ENCODE measurements at places on chromosomes 2 and 18.

- DNase-seq = no peak
These were observed 29.9 kb downstream of the TPGS2 start for GRCh38 chr18:36798738-36799473.

GRCh38 chr2:37337620-37338280, 6.7 kb upstream of the QPCT start:
- DNase-seq = no peak

- no peak for DNase-seq
These were observed 49.4 kb downstream of the ETAA1 start for GRCh38 chr2:67446491-67446911.

DNA sequence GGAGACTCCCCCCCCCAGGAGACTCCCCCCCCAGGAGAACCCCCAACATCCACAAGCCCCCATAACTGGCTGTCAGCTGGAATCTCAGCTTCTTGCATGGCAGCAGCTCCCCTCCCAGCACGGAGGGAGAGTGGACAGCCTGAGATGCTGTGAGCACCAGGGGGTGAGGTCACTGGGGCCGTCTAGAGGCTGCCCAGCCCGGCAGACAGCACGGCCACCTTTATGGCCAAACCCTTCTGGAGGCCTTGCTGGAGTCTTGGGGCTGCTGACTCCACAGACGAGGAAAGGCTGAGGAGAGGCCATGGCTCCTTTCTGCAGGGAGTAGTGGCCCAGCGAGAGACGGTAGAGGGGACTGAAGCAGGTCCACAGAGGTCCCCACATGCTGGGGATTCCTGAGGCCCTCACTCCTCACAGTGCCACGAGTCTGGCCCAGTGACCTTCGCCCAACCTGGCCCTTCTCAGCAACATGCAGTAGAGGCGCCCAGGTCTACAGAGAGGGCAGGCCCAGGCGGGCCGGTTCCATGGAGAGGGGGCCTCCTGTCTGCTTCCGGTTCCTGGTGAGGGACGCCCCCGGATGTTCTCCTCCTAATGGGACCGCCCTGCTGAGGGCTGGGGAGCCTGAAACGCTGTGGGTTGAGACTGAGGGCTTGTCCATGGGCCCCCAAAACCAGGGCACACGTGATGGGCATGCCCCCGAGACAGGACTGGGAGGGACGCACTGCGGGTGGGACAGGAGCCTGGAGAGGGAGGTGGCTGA, 122.6 kb upstream of the CTDP1 start:
- DNase-seq = no peak

DNA sequence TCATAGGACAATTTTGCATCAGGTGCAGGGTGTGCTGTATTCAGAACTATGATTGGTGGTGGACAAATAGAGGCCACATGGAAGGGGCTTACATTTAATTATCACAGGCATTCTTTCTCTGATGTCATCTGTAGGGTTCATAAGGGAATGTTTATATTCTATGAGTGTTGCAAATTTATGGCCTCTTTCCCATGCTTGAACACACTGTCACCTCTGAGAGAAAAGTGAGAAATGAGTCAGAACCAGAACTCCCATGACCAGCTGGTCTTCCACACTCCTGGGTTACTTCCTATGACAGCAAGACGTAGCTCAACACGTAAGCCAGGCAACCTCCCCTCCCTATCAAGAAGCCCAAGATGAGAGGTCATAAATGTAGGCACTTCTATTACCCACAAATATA, 310.8 kb downstream of the PIEZO2 start:
- DNase-seq = no peak

DNA sequence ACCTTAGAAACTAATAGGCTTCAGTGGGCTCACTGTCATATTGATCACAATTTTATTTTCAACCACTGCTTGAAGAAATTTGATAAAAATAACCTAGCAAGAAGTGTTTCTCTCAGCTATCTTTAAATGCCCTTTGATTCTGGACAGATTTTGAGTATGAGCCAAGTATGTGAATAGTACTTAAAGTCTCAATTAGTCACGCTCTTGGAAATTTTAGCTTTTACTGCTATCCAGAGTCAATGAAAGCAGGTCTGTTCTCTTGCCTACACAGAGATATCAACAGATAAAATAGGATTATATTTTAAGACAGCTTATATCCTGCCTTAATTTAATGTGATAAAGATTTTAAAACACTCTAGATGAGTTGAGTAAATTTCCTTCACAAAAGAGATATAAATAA, 337.3 kb downstream of the CBLN2 start:
- no peak for DNase-seq

- no peak for DNase-seq
These were observed 80.2 kb upstream of the COL3A1 start for GRCh38 chr2:188893972-188894371.

- no peak for DNase-seq
These were observed 182.8 kb upstream of the CRIM1 start for GRCh38 chr2:36172824-36173223.

- no peak for DNase-seq
These were observed 541.1 kb downstream of the SATB2 start for GRCh38 chr2:198916548-198917080.

GRCh38 chr2:38146907-38147307, 71.0 kb upstream of the CYP1B1 start:
- no peak for DNase-seq

GRCh38 chr2:36478999-36479398, 119.0 kb downstream of the FEZ2 start:
- DNase-seq = no peak

- no peak for DNase-seq
These were observed 68.7 kb downstream of the PXDN start for GRCh38 chr2:1675633-1676032.
